Stromal cell of bone marrow (primary cell): ENCODE measurements at places on chromosomes 7 and 10.

- no peak for DNase-seq
These were observed 76.8 kb downstream of the VIPR2 start for GRCh38 chr7:159067576-159068487.

DNA sequence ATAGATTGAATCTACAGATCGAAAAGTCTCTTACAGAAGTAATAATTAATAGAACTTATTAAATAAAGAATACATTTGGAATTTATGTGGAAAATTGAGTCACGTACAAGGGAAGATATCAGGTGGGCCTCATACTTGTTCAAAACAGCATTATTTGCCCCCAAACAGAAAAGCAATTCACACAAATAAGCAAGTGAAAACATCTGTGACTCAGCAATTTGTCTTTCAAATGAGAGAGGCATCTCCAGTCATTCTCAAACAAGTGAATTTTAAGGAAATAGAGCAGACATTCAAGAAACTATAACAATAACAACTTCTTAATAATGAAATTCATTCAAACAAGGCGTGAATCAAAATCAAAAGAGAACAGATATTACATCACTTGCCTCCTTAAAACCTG is 50.1 kb downstream of the SEMA3A start:
- no peak for DNase-seq

DNA sequence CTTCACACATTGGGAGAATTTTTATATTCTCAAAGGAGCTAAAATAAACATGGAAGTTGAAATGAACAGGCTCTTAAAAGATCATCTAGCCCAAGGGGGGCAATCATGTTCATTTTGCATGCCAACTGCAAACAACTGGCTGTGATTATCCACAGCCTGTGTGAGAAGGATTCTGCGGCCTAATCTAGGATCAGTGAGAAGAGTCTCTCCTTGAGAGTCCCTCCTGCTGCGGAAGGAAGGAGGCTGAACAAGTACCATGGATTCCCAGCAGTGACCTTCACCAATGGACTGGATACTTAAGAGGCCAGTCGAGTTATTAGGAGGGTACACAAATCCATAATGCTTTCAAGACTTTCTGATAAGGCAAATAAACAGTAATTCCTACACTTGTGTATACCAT is 76.7 kb downstream of the IGF2BP3 start:
- no peak for DNase-seq

GRCh38 chr10:72742092-72742491 is 50.1 kb downstream of the MCU start:
- no peak for DNase-seq

- no peak for DNase-seq
These were observed at the start of gene IGF2BP3 for GRCh38 chr7:23470330-23471105. IGF2BP3 (minus strand) TSS chr7:23470491; CDS start chr7:23470110, 381 bp downstream.

- DNase-seq = no peak
These were observed 63.5 kb downstream of the HIPK2 start for GRCh38 chr7:139714163-139714901.

DNA sequence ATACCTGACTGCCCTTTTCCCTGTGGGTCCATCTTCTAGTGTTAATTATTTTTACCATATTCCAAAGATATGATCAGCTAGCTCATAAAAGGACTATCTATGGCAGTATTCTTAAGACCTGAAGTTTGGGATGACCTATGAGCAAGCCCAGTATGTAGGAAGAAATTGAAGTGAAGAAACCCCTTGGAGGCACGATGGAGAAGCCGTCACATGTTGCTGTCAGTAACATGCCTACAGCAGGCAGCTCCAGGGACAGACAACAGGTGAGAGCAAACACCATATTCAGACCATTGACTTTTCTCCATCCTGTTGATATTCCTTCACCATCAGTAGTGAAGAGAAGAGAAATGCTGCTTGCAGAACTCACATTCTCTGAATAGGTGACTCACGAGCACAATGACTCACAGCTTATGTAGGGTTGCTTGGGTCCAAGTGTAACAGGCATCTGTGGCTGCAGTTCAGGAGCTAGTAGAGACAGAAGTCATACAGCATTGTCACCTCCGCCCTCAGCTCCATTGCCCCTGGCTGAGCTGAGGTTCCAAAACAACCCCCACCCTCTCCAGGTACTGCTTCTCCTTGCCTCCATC is 8.4 kb upstream of the LYZL2 start:
- DNase-seq = peak; percentile 85

DNA sequence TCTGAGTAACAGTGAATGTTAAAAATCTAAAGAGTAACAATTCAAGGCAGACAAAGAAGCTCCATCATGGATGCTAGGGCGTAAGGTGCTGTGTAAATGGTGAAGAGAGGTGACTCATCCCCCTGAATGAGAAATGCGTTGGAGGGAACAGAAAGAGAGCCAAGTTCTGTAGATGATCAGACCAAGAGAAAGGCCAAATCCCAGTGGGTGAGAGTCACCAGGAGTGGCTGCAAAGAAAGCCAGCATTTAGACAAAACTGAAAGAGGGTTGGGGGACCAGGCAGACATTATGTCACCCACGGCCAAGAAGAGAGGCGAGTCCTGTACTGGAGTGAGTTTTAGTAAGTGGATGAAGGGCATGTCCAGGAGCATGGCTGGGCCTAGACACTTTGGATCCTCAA is 153.1 kb downstream of the TRIL start:
- peak; percentile 71 for DNase-seq

- no peak for DNase-seq
These were observed 368.9 kb downstream of the PLXDC2 start for GRCh38 chr10:20185116-20185515.

- DNase-seq = peak; percentile 72
These were observed 53.7 kb upstream of the ZNF273 start for GRCh38 chr7:64849250-64849923.

DNA sequence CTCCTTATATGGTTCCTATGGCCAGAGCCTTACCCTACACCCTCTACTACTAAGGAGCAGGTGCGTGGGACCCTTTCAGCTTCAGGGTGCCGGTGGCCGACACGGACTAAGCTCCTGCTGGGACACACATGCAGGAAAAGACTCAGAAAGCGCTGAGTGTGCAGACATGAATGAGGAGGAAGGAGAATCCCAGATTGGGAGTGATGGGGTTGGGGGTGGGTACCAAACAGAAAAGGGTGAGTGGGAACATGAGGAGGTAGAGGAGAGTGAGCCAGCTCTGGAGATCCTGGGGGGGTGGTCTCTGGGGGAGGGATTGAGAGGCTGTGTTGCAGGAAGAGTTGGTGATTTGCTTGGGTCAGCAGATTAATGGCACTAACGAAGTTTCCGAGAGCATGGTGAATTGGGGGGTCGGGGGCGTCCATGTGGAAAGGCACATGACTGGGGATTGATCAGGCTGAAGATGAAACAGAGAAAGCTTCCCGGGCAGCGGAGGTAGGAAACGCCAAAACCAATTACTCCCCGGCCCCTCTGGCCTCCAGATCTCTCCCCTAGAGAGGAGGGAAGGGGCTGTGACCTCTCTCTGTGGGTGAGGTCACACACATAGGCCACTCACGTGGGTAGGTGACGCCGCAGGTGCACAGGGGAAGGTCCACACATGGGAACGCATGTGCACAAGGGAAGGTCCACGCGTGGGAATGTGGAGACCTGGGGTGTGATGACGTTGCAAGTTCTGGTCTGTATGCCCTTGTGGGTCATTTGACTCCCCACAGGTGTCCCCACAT is 37.9 kb upstream of the SLF2 start:
- DNase-seq = no peak

DNA sequence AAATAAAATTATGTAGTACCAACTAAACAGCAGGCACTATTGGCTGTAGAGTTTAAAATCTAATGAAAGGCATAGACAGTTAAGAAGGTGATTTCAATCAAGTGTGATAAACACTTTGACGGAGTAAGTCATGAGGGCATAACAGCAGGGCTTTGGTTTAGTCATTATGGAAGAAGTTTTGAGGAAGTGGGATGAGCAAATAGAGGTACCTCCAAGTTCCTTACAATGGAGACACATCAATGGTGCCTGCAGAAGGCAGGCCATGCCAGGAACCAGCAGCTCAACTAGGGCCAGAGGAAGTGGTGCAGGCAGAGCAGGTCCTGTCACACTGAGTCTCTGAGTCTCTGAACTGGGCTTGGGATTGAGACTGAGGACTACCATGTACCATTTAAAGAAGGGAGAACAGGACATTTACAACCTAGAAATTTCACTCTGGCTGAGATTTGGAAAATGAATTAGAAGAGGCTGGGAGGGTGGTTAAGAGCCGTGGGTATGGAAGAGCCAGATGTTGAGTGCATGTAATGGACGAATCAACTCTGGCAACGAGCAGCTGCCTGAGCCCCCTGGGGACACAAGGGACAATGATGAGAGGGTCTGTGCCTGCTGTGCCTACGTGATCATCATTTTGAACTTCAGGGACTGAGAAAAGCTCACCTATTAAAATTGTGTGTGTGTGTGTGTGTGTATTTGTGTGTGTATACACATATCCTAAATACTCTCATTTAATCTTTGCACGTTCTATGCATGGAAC is 208.7 kb upstream of the POM121L12 start:
- DNase-seq = no peak

DNA sequence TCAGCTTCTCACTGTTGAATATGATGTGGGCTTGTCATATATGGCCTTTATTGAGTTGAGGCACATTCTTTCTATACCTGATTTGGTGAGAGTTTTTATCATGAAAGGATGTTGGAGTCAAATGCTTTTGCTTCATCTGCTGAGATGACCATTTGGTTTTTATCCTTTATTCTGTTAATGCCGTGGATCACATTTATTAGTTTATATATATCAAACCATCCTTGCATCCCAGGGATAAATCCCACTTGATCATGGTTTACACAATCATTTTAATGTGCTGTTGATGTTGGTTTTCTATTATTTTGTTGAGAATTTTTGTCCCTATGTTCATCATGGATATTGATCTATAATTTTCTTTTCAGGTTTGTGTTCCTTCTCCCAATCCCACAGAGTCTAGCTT is 67.0 kb downstream of the EBLN1 start:
- no peak for DNase-seq

GRCh38 chr10:117502421-117503243 is 39.9 kb upstream of the EMX2 start:
- no peak for DNase-seq

DNA sequence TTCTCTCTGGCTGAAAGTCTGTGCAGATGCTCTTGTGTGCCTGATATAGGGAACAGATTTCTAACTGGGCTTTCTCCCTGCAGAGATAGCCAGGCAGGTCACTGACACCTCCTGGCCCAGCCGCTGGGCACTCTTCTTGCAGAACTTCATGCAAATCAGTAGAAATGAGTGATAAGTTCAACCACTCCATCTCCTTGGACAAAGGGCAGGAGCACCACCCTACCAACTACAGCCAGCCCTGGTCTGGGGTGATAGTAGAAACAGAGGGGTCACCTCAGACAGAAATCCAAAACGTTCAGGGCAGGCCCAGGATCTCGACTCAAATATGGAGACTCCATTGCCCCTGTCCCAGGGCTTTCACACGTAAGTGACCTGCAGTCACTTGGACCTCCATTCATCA is 917.8 kb upstream of the ZNF722 start:
- DNase-seq = no peak

DNA sequence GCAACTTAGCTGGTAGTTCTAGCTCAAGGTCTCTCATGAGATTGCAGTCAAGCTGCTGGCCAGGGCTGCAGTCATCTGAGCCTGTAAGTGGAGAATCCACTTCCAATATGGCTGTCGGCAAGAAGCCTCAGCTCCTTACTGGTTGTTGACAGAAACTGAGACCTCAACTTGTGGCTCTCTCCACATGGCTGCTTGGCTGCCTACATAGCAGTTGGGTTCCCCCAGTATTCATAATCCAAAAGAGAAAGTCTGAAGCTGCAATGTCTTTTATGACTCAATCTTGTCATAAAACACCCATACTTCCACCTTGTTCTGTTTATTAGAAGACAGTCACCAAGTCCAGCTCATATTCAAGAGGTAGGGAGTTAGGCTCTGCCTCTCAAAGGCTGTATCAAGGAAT is 334.9 kb upstream of the KMT2E start:
- no peak for DNase-seq
